ENCODE measurements at places on chromosomes 5 and 9.

DNA sequence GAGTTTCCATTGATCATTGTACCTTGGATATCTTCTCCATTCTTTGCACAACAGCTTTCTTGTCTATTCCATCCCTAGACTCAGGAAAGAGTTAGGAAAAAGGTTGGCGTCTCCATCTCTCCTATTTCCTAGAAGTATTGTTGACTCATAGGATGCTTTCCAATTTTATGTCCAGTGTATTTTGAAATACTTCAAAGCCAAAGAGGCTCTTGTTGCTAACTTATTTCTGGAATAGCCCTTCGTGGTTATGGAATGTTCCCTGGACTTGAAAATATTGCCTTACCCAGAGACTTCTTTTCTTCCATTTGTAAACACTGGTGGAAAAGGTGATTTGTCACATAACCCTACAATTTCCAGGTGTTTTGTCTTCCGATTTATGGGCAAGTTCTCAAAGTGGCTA lies 402.3 kb upstream of the ZNF608 start:
- no peak for DNase-seq

DNA sequence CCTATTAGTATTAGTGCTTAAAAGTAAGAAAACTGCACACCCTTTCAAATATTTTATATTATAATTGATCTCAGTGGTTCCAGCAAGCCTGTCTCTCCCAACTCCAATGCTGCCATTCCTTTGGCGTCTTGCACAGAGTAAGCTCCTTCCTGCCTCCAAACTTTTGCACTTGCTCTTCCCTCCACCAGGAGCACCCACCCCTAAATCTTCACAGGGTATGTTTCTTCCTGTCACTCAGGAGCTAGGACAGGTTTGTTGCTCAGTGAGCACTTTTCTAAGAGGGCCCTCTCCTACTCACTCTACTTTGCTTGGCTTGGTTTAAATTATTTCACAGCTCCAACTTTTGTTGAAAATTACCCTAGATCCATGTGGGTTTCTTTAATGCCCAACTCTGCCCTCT lies 189.1 kb upstream of the ADRA1B start:
- DNase-seq = no peak

- no peak for DNase-seq
Observed at GRCh38 chr5:166342402-166342801, 1949.0 kb upstream of the WWC1 start.

- no peak for DNase-seq
Observed at GRCh38 chr5:64978546-64978945, 209.8 kb downstream of the CWC27 start.

- no peak for DNase-seq
Observed at GRCh38 chr5:57778501-57779091, 296.0 kb upstream of the ACTBL2 start.

- no peak for DNase-seq
Observed at GRCh38 chr9:93984860-93985259, 29.7 kb upstream of the BARX1 start.

GRCh38 chr5:104498281-104498680 lies 935.7 kb upstream of the NUDT12 start:
- DNase-seq = no peak

DNA sequence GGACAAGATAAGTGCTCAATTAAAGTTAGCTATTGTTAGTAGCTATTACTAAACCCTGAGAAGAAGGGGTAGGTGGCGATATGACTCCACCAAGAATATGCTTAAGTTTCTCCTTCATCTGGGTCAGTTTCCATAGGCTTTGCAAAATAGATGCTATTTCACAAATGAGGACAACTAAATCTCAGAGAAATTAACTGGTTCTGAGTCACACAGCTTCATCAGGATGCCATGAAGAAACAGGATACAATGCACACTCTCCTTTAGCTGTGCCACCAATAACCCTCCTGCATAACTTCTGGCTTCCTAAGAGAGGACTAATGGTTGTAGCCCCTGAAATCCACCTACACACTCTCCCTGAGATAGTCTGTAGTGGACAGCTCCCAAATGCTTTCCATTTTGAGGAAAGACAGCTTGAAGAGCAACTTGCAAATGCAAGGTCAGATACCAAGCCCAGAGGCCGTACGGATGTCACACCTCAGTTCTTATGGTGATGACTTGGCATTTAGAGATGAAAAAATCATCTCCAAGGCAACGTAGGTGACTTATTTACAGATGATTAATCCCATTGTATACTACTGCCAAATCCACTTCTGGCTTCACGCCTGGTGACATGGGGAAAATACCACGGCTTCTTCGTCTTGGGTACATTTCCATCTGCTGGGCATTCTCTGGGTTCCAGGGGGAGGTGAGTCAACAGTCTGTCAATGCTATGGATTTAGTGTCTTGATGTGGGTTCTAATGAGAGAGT lies 251.4 kb upstream of the IL12B start:
- DNase-seq = no peak

DNA sequence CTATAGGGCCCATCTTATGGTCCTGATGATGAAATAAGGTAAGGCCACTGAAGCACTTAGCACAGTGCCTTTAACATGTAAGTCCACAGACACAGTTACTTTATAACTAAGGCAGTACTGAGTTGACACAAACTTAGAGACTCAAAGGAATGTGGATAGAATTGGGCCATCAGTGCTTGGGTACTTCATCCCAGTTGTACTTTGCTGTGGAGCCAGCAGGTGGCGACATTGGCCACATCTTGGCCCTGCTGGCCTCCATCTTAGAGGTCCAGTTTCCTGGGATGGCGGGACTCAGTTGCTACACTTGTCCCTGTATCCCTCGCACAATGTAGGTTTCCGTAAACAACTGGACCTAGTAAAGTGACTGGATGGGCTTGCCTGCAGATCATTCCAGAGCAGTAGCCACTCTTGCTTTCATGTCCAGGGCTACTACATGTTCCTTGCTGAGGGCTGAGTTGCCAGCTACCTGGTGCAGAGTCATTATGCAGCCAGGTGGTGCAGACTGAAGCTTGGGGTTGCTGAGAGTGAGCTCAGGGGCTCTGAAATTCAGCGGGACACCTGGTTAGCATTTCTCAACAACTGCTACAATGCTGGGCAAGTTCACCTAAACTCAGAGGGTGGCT lies 10.6 kb downstream of the MTAP start:
- peak; percentile 74 for DNase-seq

GRCh38 chr5:37568018-37568753 lies 189.1 kb downstream of the WDR70 start:
- no peak for DNase-seq
